ENCODE measurements at places on chromosomes 2 and 18.
A peak's percentile ranks its signal among the peaks of the same experiment; 100 is the strongest.

DNA sequence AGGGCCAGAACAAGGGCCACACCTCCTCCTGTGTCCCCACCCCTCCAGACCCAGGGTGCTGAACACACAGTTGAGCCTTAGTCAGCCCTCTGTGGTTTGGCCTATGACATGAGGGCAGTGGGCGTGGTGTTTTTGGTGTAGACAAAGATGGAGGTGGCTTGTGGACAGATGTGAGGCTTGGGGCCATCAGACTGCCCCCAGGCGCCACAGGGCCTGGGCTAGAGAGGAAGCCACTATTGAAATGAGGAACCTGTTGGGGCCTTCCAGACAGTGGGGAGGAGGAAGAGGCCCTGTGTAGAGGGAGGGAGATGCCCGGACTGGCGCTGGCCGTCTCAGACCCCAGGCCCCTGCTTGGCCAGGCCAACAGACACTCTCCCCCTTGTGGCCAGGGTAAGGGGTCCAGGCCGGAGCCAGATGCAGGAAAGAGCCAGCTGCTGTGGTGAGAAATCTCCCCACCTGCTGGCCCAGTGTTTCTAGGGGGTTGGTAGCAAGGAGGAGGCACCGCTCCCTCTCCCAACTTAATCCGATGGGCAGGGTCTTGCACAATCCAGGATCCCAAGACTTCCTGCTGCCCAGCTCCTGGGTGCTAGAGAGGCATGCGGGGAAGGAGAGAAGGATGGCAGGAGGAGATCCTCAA lies 53.8 kb downstream of the SMAD7 start:
- DNase-seq = peak; percentile 87

- no peak for DNase-seq
These were observed 50.2 kb upstream of the OSR1 start for GRCh38 chr2:19408592-19408991.

GRCh38 chr2:145925591-145925990 lies 1405.7 kb upstream of the ZEB2 start:
- no peak for DNase-seq

- no peak for DNase-seq
These were observed 33.2 kb downstream of the ZNF236 start for GRCh38 chr18:76855594-76855993.

- peak; percentile 72 for DNase-seq
These were observed 207.9 kb downstream of the ARL4C start for GRCh38 chr2:234288974-234289455.

GRCh38 chr18:8719192-8719591 lies 13.8 kb downstream of the MTCL1 start:
- DNase-seq = no peak

DNA sequence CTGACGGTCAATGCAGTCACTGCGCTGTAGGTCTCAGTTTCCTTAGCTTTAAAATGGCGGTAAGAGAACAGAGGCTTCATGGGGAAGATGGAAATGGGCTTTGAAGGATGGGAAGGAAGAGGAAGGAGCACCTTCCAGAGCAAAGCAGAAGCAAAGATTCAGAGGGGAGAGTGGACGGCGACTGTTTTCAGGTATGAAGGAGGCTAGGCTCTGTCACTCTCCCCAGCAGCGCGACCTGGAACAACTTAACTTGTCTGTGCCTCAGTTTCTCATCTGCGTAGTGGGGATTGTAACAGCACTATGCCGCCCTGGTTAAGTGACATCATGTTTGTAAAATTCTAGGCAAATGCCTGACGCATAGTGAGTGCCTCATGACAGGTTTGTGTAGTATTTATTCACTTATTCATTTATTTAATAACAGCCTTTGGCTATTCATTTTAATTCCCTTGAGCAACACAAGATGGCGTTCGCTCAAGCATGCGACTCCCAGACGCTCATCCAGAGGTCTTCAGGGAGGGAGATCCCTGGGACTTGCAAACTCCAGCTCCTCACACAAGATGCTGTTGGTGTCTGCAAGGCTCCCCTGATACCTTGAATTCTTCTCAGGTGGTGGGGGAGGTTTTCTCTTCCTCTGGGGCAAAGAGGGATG lies 336.3 kb downstream of the DYSF start:
- no peak for DNase-seq

DNA sequence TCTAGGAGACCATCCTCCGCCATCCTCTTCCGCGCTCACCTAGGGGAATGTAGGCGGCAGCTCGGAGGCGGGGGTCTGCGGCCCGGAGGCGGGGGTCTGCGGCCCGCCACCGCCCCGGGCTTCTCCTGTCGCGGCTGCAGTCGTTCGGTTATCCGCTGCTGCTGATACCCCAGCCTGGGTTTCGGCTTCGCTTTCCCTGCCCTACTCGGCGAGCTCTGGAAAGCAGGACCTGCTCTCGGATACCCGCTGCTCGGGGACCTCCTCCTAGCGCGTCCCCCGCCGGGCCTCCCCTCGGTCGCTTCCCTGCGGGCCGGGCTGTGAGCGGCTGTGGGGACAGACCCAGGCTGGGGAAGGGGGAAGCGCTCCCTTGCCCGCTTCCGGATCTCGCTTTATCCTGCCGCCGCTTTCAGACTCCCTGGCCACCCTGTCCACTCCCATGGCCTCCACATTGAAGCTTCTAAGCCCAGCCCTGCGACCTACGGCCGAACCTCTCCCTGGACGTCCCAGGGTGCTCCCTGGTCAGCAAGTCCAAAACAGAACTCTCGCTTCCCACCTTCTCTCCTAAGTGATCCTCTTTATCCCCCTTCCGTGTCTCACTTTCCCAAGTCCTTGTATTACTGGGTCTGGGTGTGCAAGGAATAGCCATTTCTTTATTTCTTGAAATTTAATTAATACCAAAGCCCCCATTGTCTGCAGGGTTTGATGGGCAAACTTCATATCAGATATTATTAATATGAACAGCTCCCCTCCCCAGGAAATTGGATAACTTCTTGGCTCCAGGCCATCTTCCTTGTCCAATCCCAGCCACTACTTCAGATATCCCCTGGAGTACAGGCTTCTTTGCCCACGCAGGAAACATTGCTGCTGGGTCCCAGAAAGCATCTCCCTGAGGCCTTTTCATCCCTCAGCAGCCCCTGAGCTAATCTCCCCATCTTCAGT lies 769 bp downstream of the FKBP1B start:
- DNase-seq = no peak

- no peak for DNase-seq
These were observed 114.9 kb downstream of the ZNF532 start for GRCh38 chr18:58979615-58980014.

DNA sequence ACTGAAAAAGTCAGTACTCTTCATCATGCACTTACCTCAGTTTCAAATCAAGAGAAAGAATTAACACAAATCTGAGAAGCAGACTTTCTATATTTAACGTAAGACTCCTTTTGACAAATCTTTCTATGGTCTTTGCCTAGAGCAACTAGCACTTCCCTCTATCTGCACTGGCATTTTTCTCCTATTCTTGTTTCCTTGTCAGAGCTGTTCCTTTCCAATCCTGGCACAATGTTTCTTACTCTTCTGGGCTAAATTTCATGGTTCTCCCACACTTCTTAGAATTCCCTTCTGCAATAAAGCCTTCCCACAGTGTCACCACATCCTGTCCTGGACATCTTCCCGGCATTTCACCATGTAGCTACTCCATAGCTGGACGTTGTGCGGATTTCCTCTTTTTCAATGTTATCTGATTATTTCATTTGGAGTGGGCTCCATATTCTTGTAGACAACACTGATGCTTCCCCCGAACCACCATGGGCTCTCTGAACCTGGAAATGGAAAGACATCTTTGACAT lies 144.7 kb upstream of the CTNNA2 start:
- DNase-seq = no peak

GRCh38 chr2:239118675-239119211 lies 270.9 kb downstream of the TWIST2 start:
- DNase-seq = no peak

- no peak for DNase-seq
These were observed 3.7 kb upstream of the LRRFIP1 start for GRCh38 chr2:237623428-237624403.

DNA sequence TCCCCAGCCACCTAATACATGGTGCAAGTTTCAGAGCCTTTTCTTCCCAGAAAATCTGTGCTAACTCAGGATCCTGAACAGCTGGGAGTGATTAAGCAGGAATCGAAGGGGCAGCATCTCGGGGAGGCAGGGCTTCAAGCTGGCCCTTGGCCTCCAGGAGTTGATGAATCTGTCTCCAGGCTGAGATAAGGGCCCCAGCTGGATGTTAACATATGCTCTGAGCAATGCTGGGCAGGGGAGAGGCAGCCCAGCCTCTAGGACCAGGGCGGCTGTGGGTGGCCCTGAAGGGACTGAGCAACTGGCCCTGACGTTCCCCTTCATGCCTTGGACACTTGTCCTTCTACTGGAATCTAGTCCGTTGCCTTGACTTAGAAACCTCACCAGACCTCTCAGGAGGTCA lies 84.1 kb upstream of the EPC2 start:
- no peak for DNase-seq

- DNase-seq = no peak
These were observed 50.0 kb downstream of the TRAPPC8 start for GRCh38 chr18:31892936-31893335.

GRCh38 chr2:15082105-15083058 lies 449.9 kb downstream of the LRATD1 start:
- DNase-seq = no peak

DNA sequence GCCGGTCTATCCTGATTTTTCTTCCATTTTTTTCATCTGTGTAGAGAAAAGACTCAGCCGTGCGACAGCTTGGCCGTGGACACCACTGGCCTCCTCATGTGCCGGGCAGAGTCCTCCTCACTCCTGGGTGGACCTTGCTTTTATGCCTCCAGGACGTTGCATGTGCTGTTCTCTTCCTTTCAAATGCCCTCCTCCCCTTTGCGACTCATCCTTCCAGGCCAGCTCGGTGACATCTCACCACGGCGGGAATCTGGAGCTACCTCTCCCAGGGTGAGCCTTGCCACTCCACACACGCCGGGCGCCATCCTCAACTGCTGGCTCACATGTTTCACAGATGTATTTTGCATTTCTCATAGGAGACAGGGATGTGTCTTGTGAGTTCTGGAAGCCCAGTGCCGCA lies 198.5 kb upstream of the HDAC4 start:
- DNase-seq = no peak

DNA sequence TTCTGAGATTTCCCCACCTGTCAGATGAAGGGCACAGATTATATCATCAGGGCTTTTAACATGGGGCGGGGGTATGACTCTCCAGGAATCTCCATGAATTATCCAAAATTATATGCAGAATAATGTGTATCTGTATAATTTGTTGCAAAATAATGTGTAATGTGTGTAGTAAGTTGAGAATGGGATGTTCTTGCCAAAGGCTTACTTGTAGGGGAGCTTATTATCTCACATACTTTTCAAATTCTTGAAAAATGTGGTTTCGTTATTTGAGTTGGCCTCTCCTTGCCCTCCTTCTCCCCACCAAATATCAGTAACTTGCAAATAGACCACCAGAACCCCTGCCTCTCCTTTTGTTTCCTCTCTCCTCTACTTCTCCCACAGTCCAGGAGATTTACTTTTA lies 35.6 kb downstream of the UBR3 start:
- no peak for DNase-seq

DNA sequence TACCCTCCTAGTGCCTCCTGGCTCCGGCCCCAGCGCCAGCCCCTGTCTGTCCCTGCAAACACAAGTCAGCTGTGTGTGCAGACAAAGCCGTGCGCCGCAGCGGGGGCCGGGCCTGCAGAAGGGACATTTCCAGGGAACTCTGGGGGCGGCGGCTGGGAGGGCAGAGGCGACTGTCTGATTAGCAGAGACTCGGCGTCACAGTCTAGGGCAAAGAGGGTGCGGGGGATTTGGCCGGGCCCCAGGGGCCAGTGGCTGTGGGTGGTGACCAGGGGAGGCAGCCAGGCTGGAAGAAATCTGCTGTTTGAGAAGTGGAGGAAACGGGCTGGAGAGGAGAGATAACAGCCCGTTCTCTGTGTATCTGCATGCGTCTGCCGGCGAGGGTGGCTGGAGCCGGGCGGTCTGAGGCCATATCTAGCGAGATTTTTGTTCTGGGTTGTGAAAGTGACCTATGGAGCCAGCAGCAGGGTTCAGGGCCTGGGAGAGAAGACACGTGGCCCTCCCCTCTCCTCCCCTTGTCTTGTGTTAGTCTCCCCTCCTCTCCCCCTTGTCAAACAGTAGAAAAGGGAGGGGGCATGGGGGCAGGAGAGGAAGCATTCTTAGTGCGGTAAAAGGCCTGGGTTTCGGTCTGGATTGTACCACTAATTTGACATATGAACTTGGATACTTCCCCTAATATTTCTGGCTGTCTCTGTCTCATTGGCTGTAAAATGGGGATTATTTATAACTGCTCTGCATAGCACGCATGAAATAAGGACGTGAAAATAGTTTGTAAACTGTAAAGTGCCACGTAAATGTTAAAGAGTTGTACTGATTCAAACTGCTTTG lies 169.4 kb downstream of the SMAD7 start:
- peak; percentile 21 for DNase-seq

- DNase-seq = no peak
These were observed 35.6 kb downstream of the WIPF1 start for GRCh38 chr2:174561972-174562370.

DNA sequence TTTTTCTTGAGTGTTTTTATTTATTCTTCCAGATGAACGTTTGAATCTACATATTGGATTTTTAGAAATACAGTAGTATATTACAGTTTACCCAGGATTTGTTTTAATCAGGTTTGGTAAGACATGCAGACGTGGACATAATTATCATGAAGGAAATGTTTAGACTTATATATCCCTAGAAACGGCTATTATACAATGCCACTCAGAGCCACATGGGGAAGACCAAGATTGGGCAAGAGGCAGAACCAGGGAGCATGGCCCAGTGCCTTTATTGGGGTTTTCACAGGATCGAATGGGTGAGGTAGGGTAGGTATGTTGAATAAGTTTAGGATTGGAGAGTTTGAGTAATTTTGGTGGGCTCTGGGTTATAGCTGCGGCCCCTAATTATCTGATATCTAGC lies 212.2 kb downstream of the CAMKMT start:
- DNase-seq = no peak

GRCh38 chr2:206670531-206671319 lies 28.4 kb downstream of the FAM237A start:
- DNase-seq = no peak

DNA sequence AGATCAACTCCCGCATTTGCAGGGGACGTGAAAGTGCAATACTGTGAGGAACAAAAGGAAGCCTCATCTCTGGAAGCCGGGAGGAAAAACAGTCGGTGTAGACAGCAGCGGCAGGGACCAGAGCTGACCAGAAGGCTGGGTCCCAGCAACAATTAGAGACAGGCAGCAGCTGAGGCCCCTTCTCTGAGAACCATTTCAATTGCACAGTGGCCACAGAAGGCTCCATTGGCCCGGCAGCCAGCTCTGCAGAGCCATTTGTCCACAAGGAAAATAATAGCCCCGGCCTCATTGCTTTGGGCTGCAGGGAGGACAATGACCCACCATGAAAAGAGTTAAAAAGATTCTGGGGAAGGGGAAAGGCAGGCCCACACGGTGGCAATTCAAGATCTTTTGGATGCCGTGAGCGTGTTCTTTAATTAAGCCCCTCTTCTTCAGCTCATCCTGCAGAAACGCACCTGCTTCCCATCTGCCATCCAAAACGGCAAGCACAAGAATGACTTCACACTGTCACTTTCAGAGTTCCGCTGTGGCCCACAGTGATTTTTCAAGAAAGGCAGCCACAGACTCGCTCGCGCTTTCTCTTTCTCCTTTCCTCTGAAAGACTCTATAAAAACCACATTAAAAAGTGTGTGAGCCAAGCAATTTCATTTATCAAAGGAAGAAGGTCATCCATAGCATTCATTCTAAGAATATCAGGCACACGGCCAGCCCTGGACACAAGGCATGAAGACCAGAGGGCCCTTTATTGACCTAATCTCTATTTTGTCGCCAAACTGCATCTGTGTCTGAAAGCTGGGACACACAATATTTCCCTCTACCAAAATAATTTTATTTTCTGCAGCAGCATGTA lies 293.6 kb downstream of the SOX11 start:
- no peak for DNase-seq

- DNase-seq = no peak
These were observed 63.0 kb upstream of the GLI2 start for GRCh38 chr2:120672526-120673204.

Data from CD4-positive, alpha-beta T cell treated with Interferon gamma for 1 hour (primary cell).